ENCODE measurements at places on chromosomes 2 and 18.

GRCh38 chr2:232541961-232542714, 2.6 kb downstream of the CHRNG start:
- DNase-seq = no peak

GRCh38 chr2:144513388-144514101, 6.4 kb downstream of the ZEB2 start:
- no peak for DNase-seq

DNA sequence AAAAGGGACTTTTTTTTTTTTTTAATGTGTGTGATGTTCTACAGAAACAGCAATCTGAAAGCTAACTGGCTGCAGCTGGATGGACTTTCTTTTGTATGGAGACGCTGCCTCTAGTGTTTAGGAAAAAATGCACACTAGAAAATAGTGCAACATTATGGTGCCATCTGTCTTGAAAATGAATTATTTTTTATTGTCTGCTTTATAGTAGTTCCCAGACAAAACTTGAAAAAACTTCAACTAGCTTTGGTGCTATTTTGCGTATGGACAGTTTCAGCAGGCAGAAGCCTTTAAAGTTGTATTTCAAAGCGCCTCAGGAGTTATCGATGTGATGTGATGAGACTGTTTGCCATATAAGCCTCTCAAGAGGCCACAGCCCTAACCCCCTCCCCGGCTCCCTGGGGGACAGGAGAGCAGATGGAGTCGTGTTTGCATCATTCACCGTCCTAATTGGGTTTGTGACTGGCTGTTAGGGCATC, 86.9 kb downstream of the LTBP1 start:
- DNase-seq = no peak

DNA sequence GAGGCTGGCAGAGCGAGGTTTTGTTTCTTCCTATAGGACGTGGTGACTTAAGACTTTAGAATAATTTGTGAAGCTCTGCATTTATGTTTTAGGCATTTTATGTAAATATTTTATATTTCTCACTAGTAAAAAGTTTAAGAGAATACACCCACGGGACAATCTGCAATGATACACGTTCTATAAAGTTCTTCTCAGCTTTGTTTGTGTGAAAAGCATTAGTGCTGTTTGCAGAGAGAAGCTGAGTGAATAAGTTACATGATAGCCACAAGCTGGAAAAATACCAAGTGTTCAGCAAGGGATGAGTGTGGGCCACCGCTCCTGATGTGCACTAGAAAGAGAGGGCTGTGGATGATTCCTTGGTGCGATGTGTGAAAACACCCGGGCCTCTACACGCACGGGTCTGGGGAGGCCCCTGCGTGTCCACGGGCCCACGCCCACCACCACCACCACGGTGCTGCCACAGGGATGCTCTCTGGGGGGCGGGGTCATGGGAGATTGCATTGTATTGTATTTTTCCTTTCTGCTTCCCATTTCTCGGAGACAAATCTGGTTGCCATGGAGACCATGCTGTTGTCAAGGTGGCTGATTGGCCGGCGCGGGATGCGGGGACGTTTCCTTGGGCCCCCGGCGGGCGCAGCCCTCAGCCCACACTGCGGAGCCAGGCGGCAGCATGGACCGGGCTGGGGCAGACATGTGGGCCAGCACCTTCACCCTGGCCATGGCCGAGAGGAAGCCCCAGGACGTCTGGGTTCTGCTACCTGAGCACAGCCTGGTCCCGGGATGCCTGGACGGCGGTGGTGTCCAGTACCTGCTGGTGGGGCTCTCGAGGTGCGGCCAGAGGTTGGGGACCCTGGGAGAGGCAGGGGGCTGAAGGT, at the start of gene RTP5:
Gene RTP5 (plus strand): TSS at position 643 of the 875 bp plus-strand sequence. CDS start 28 bp downstream, at position 671.
- DNase-seq = no peak

- DNase-seq = no peak
These were observed 11.4 kb upstream of the LDAH start for GRCh38 chr2:20834331-20834730.

GRCh38 chr2:26483957-26484565, 6.1 kb upstream of the OTOF start:
- no peak for DNase-seq

- DNase-seq = no peak
These were observed 1.0 kb downstream of the SPHKAP start for GRCh38 chr2:228180181-228181097.

- no peak for DNase-seq
These were observed 216.3 kb upstream of the ITGA4 start for GRCh38 chr2:181240844-181241243.

DNA sequence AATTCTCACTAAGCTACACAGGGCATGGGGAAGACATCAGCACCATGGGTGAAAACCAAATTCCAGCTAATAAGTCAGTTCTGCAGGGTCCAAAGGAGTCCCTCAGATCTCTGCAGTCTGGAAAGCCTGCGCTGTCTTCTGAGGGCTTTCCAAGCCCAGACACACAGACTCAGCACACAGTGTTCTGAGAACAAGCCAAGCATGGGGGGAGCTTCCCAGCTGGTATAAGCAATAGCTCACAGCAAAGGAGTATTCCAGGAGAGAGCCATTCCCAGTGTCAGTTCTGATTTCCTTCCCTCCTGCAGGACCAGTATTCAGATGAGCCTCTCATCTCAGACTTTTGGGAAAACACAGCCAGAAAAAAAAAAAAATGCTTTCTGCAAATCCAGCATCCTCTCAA, 370.8 kb downstream of the TNS1 start:
- no peak for DNase-seq

DNA sequence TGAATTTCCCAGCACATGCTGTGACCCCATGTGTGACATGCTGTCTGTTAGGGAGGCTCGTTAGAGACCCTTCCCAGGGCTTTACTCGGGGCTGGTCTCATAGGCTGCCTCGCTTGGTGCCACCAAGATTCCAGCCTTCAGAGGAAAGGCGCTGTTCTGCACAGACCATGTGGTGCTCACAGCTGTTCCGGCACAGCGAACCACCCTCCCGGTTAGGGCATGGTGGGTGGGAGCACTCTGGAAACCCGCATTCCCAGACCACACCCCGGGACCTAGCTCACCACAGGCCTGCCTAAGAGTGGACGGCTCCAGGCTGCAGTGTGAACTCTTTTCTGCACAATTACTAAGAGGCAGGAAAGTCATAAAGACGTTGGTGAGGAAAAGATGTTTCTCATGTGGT, 112.0 kb downstream of the MBP start:
- no peak for DNase-seq

DNA sequence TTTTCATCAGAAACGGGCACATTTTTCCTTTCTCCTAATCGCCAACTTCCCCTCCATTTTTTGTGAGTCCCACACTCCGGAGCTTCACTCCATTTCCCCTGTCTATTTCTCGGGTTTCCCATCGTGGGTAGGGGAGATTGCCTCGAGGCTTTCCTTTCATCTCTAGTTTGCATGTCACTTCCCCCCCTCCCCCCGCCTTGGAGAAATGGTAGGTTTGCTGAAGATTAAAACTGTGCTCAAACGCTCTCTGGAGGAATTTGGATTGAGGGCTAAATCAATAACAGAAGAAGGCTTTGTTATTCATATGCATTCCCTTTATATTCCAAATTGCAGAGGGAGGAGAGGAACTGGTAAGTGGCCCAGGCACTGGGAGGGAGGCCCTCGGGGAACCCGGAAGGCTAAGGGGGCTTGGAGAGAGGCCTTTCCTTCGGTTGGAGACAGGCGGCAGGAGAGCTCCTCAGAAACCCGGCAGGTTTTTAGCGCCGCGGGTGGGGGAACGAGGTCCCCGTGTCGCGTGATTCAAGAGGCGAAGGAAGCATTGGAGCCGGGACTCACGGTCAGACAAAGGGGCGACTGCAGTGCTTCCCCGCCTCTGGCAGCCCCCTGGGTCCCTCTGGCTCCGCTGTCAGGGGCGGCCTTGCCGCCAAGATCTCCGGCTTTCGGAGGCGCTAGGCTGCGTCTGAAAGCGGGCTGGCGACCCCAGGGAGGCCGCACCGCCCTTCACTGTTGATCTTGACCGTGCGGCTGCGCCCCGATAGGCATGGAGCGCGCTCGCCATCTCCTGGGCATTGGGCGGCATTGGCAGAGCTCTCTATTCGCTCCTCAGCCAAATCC, 2.4 kb upstream of the HOXD12 start:
- no peak for DNase-seq

Measured in caudate nucleus (tissue), 63 donors.